ENCODE measurements at places on chromosomes 7 and 10. TPM values are rescaled to one million over a fixed set of nuclear protein-coding genes. Genes with fewer than 3 reads are reported as not detected.

- DNase-seq = no peak
Measured at GRCh38 chr7:5424749-5425506, 1.3 kb upstream of the TNRC18 start.

GRCh38 chr10:69955211-69955805 is 97.3 kb upstream of the MACROH2A2 start:
- DNase-seq = no peak

DNA sequence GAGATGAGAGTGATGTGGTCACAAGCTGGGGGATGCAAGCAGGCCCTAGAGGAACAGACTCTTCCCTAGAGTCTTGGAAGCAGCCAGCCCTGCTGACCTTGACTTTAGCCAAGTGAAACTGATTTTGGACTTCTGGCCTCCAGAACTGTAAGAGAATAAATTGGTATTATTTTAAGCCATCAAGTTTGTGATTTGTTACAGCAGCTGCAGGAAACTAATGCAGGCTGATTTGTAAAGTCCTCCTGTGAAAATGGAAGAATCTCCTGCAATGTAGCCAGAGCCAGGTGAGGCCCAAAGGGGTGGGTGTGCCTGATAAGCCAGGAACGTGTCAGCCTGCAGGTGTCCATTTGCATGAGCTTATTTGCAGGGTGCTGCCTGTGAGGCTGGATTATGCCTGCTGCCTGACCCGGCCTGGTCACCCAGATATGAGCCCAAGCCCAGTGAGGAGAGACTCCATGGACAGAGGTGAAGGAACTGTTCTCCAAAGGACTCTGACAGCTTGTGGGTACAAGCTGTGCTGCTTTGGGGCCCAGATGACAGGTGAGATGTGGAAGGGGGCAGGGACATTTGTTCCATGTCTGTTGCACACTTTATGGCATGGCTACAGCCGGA is 24.6 kb upstream of the PLEKHA1 start:
- DNase-seq = no peak

DNA sequence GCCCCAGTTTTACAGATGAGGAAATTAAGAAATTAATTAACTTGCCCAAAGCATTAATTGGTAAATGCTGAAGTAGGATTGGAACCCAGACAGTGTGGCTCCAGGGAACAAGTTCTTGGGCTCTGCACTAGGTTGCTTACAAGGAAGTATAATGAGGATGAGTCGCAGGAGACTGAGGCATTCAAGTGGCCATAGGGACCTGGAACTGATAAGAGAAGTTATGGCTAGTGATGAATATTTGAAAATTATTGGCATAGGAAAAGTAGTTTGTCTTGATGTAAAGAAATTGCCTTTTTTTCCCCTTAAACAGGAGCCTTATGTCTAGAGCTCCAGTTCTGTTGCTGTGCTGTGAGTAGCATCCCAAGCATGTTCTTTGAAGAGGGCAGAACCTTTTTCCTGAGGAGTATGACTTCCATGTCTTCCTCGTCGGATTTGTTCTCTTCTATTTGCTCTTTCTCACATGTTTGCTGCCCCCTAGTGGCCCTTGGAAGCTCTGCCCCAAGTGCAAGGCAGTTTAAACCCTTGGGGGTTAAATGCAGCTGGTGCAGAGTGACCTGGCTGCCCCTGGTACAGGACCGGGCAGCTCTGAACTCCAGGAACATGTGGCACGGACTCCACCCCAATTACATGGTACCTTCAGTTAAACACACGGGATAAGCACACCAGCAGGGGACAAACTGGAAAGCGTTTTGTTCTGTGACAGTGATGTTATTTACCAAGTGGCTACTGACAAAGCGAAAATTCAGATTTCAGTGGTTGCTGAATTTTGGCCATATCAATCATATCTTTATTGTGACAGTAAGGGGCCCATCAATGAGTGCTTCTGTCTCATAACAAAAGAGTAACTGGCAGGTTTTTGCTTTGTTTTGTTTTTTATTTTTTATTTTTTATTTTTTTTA is 148.8 kb downstream of the HECW1 start:
- DNase-seq = peak; percentile 28

- DNase-seq = no peak
Measured at GRCh38 chr10:109770663-109771062, 152.6 kb downstream of the XPNPEP1 start.

GRCh38 chr10:114401195-114401791 is 3.0 kb downstream of the AFAP1L2 start:
- DNase-seq = no peak

- no peak for DNase-seq
Measured at GRCh38 chr10:96236090-96236478, 35.3 kb downstream of the BLNK start.

- no peak for DNase-seq
Measured at GRCh38 chr10:24935504-24936292, 16.7 kb downstream of the PRTFDC1 start.

DNA sequence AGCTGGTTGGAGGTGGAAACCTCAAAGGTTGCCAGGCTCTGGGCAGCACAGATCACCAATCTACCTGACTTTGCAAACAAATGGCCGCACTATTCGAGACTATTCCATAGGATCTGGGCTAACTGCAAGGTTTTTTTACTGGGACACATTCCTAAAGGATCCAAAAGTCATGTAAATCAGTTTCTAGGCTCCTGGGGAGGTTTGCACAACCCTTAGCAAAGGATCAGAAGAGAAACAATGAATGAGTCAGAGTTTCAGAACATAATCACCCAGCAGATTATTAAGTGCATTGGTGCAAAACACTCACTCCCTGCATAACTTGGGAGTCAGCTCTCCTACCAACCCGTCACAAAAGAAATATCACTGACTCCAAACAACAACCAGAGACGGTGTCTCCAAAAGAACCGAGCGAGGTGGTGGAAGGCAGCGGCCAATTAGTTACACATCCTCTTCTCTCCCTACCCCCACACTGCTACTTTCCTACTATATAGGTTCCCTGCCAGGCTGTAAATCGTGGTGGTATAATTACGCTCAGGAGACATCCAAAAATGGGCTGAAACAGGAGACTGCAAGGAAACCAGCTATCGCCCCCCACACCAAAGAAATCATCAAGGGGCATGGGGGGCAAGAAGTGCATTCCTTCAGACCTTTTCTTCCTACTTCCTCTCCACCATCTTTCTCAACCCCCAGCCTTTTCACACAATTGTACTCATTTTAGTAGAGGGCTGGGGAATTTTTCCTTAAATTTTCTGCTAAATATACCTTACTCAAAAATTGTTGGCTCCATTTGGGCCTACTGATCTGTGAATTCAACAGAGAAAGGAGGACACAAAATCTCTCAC is 3.2 kb downstream of the UBE2H start:
- DNase-seq = no peak

ERVW-1 gene
- total RNA-seq = not detected

PNLIPRP3 gene
- not detected for total RNA-seq

PKD2L1 gene
- total RNA-seq = not detected
